ENCODE measurements at places on chromosomes 5 and 9.

DNA sequence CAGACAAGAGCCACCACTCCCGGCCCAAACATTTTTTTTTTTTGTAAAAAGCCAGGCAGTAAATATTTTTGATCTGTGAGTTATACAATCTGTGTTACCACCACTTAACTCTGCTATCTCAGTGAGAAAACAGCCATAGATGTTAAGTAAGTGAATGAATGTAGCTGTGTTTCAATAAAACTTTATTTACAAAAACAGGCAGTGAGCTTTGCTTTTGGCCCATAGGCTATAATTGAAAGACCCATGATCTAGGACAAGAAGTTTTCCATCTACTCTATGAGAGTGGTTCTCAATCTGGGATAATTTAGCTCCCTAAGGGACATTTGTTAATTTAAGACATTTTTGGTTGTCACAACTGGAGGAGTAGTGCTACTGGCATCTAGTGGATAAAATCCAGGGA, 91.0 kb downstream of the TMC1 start:
- no peak for DNase-seq

- no peak for DNase-seq
These were observed 413.0 kb downstream of the ZNF608 start for GRCh38 chr5:124333298-124333979.

GRCh38 chr5:26009742-26010141, 1028.6 kb downstream of the CDH9 start:
- peak; percentile 66 for DNase-seq

GRCh38 chr9:94813379-94813778, 86.9 kb downstream of the AOPEP start:
- no peak for DNase-seq

- DNase-seq, result no peak
These were observed 8.0 kb upstream of the FXN start for GRCh38 chr9:69027355-69028097.

DNA sequence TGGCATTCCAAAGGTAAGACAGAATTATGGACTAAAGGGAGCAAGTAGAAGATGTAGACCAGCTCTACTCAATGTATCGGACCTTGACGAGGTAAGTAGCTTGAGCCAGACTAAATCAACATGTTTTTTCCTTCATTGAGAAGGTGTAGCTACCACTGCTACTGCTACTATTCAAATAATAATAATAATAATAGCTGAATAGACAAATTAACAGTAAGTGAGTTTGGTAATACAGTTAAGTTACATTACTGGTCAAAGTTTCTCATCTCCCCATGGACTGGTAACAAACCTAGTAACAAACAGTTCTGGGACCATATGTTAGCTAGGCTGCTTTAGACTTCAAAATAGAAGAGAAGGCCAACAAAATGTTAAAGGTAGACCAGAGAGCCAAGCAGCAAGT, 609.2 kb downstream of the TLE1 start:
- no peak for DNase-seq

GRCh38 chr9:86282979-86283535, 719 bp upstream of the ISCA1 start:
- DNase-seq, result no peak

GRCh38 chr5:174427304-174427703, 297.1 kb upstream of the MSX2 start:
- DNase-seq, result no peak

DNA sequence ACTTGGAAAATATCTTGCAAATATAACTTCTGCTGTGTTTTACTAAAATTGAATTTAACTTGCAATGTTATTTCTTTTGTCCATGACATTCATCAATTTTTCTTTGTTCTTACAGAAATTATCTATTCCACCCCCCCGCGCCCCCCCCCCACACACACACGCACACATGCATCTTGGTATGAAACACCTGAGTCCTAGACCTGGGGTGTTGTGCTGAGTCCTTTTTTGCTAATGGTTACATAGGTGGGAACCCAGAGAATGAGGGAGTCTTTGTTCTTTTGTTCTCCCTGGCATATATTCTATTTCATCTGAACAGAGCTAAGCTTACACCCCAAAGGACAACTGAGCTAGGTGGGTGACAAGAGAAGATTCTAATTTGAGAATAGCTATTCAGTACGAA, 308.9 kb downstream of the CWC27 start:
- no peak for DNase-seq

DNA sequence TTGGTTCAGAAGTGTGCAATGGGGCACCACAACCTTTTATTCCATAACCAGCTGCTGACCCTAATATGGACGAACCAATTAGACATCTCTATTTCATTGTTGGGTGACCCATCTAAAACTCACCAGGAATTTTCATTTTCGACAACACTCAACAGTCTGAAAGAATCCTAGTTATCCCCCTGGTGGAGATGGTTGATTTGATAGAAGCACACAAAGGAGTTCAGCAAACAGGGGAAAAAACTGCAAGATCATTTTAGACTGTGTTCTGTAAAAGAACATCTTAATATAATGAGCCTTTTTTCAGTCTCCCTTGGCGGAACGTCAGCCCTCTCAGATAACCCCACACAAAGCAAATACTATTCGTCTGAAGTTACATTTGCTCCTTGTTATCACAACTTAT, 367.4 kb downstream of the KIAA0825 start:
- DNase-seq, result no peak

DNA sequence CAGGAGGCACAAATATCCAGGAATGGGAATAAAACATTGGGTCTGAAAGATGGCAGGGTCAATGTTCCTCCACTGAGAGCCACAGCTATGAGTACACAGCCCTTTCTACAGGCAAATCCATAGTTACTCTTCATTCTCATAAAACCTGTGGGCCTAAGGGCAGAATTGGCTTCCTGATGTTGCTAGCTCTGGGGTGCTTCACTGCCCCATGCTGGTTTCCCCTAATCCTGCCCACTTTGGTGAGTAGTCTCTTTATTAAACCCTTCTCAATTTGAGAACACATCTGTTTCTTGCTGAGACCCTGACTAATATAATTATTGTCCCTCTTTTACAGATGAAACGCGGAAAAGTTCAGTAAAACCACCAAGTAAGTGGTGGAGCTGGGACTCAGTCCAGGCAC, 66.3 kb upstream of the RAI14 start:
- no peak for DNase-seq

DNA sequence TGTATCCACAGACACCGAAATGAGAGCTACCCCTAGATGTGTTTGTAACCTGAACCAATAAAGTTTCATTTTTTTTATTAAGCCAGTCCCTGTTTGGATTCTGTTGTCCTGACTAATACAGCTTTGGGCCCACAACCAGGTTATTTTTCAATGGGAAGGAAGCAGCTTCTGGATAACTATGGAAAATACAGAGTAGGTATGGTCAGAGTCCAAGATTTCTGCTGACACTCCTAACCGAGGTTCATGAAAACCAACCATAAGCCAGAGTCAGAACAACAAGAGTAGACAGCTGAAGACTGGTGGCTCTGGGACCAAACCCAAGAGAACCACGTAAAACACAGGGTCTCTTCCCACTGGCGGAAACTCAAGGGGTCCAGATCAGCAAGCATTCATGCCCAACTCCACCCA, 10.8 kb downstream of the KLF9 start:
- DNase-seq, result no peak

DNA sequence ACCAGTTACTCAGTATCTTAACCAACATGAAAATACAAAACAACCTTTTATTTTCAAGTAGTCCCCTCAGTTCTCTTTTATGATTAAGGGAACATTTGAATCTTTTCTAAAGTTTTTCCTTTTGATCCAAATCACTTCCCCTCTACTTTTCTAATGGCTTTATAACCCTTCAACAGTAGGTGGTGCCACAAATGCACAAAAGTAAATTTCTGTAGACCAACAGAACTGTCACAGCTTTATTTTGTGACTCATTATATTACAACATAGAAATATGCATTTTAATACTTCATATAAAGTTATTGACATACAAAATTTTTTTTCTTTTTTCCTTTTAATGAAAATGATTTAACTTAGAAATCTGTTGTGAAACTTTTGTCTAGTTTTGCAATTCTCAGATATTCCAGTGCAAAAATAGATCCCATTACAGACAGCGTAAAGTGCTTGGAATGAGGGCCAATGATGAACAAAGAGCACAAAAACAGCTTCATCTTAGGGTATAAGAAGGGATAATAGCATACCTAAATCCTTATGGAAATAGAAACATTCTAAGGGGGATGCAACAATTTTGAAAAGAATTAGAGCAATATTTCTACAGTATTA, 17.0 kb downstream of the NIPSNAP3B start:
- no peak for DNase-seq

DNA sequence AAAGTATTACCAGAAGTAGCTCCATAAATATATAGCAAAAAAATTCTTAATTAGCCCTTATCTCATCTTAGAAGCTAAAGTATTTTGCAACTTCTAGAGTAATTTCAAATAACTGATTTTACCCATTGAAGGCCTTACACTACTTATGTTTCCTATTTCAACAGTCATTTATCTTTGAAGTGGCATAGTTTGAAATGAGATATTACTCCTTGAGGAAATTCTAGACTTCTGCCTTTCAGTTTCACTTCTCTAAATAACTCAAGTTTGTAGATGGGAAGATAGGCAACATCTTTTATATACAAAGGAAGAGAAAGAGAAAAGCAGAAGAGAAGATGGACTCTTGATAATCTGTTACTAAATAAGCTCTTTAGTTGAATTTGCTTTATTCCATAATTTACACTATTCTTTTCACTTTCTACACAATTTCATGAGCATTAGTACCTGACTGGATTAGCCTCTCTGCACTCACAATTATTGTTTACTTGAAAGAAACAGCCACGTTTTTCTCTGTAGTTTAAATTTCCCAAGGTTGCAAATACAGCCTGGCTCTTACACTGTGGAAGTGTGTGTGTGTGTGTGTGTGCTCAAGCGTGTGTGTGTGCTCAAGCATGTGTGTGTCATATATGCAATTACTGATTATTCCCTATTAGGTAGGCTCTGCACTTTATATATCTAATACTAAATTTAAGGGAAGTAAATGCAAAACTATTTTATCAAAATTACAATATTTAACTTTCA, 60.6 kb upstream of the EMB start:
- DNase-seq, result no peak

DNA sequence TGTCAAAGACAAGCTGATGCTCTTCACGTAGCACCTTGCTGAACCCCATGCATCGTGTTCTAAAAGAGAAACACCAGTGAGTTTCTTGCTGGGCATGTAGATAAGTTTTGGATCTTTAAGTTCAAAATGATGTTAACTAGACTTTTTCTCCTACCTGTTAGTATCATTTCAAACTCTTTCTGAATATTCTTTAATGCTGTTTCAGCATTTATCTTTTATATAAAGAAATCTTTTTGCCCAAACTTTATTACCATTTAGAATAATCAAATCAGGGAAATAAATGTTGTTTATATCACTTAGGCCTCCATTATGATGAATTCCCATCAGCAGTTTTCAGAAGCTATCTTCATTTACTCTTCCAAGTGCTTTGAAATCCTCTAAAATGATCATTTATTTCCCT, 542.8 kb downstream of the CDH10 start:
- no peak for DNase-seq

DNA sequence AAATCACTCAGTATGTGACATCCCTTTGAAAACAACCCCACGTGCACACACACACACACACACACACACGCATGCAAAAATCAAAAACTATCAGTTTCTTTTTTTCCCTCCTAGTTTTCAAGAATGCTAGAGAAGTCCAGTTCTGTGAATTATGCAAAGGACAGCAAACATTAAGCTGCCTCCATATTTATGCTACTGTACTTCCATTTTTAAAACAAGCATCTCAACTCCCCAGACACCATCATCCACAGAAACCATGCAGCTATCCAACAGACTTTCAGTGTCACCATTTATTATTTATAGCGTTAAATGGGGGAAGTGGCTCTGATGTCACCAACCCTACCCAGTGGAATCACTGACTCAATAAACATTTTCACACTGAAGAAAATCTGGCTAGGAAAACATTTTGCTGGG, 1.6 kb downstream of the FBXW11 start:
- no peak for DNase-seq

DNA sequence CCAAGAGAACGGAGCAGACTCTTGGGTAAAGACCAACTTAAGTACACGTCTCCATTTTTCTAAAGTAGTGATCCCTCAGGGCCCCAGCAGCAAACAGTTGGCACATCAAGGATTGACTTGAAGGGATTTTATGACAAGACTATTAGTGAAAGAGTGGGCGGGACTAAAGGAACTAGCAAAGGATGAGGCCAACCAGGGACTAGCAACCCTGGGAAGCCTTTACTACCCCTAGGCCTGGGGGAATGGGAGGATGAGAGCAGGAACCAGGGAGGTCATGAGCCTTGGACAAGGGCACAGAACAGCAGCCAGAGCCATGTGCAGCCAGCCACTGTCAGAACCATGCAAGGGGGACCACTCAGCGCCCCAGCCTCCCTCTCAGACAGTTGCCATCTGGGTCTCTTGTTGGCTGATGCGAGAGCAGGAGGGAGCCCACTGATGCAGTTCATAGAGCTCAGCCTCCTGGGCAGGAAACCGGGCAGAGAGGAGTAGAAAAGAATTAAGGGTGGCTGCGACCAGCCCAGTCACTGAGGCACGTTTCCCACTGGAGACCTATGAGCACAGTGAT, 28.1 kb downstream of the TGFBI start:
- no peak for DNase-seq

- DNase-seq, result no peak
These were observed 791.2 kb downstream of the MAT2B start for GRCh38 chr5:164296603-164297080.

- peak; percentile 95 for DNase-seq
These were observed 9.9 kb upstream of the CXXC5 start for GRCh38 chr5:139638090-139638735.

GRCh38 chr5:67476531-67476930, 279.9 kb upstream of the CD180 start:
- DNase-seq, result no peak

GRCh38 chr5:175698401-175699115, 40.7 kb downstream of the HRH2 start:
- no peak for DNase-seq

DNA sequence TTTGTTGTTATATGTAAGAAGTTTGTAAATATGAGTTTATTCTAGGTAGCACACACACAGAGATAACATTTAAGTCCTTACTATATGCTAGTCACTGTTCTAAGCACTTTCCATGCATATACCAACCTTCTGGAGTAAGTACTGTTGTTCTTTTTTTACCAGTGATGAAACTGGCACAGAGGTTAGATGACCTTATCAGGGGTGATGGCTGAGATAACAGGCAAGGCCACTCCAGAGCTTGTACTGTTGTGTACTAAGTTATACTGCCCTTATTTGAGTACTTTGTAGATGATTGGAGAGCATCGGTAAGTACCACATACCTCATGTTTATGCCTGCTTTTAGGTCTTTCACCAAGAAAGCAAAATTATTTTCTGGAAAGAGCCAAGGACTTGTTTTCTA, 6.2 kb downstream of the POLR1E start:
- DNase-seq, result no peak

DNA sequence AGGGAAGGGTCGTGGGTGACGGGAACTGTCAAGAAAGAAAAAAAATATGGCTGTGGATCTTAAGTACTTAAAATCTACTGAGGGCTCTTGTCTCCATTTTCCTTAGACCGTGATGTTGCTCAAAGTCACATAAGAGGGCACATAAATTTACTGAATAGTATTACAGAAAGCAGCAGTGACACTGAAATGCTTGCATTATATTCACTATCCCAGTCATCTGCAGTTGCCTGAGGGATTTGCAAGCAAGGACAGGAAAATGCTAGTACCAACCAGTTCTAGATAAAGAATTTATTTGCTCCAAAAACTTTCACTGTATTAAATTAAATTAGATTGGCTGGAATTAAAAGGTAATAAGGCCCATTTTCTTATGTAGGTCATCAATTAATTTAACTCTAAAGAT, 106.5 kb upstream of the CCDC152 start:
- DNase-seq, result no peak

- DNase-seq, result no peak
These were observed 37.4 kb downstream of the WWC1 start for GRCh38 chr5:168328814-168329213.

- no peak for DNase-seq
These were observed 27.1 kb upstream of the N4BP3 start for GRCh38 chr5:178086266-178086665.
